ENCODE measurements at places on chromosomes 2 and 18. TPM values are rescaled to one million over a fixed set of nuclear protein-coding genes. Genes with fewer than 3 reads are reported as not detected.

DNA sequence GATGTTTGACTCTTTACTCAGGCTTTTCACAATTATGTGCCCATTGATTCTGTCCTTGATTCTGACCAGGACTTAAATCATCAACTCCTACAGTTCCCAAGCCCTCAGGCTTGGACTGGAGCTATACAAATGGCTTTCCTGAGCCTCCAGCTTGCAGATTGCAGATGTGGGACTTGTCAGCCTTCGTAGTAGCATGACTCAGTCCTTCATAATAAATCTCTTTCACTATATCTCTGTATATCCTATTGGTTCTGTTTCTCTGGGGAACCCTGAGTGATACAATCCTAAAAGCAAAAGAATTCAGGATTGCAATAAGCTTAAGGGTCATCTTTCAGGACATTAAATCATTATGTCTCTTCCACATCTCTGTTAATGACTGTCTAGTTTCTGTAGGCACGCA lies 356.6 kb downstream of the RIT2 start:
- H3K36me3 ChIP-seq = no peaks in the 10 kb centered on the region
- no peak for DNase-seq
- H3K27ac ChIP-seq = no peak overlapping the region
- no peaks in the 10 kb centered on the region for H3K4me1 ChIP-seq
- no peaks in the 10 kb centered on the region for H3K27me3 ChIP-seq
- H3K4me3 ChIP-seq = no peak overlapping the region

- no peaks in the 10 kb centered on the region for H3K4me1 ChIP-seq
- no peak overlapping the region for H3K27ac ChIP-seq
- peak; percentile 47 for DNase-seq
- no peaks in the 10 kb centered on the region for H3K36me3 ChIP-seq
Measured at GRCh38 chr2:204260162-204260877, 285.0 kb upstream of the PARD3B start.

GRCh38 chr2:175432021-175432420 lies 250.5 kb upstream of the ATP5MC3 start:
- H3K36me3 ChIP-seq = peaks cover 2% of the 10 kb centered on the region
- DNase-seq = no peak
- no peaks in the 10 kb centered on the region for H3K4me1 ChIP-seq
- peaks cover 5% of the 10 kb centered on the region for H3K27me3 ChIP-seq
- H3K27ac ChIP-seq = no peak overlapping the region

GRCh38 chr2:222959358-222959757 lies 92.6 kb upstream of the KCNE4 start:
- DNase-seq = no peak
- no peak overlapping the region for H3K4me3 ChIP-seq
- peaks cover 28% of the 10 kb centered on the region for H3K27me3 ChIP-seq
- no peaks in the 10 kb centered on the region for H3K4me1 ChIP-seq
- no peak overlapping the region for H3K27ac ChIP-seq

GRCh38 chr2:187640926-187641510 lies 86.8 kb upstream of the TFPI start:
- no peaks in the 10 kb centered on the region for H3K4me1 ChIP-seq
- no peak for DNase-seq

- no peaks in the 10 kb centered on the region for H3K36me3 ChIP-seq
- no peaks in the 10 kb centered on the region for H3K4me1 ChIP-seq
- DNase-seq = no peak
Measured at GRCh38 chr2:31467426-31467825, 52.9 kb upstream of the XDH start.

DNA sequence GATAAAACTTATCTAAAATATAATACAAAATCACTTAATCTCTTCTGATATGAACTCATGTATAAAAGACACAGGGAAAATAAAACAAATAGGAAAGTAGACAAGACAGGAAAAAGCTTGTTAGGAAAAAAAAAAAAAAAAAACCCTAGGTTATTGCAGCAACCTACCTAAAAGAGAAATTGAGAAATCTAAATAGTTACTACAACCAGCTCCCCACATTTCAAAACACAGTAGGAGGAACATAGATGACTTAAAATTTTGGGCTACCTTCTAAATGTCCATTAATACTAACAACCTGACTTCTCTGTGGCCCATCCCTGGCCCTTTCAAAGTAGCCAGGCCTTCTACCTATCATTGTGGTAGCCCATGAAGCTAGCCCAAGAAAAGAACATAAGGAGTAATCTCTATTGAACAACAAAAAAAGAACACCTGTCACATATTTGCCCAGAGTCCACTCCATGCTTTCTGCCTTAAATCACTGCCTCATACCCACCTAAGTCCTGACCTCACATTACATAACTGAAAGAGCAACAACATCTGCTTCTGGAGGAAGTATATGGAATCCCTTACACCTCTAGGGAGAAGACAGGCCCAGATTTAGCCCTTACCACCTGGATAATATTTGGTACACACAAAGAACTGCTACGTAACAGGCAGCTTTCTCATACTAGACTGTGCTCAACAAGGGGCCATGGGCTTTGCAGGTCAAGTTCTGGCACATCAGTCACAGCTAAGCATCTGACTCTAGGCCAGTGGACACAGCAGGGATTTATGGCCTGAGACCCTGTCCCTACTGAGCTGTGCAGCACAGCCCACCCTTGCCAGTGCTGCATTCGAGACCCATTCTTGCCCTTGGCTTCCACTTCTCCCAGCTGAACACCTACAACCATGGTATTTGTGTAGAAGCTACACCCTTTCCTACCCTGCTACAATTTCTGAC lies 8.5 kb downstream of the SUCLG1 start:
- H3K27ac ChIP-seq = no peak overlapping the region
- H3K27me3 ChIP-seq = no peaks in the 10 kb centered on the region
- H3K36me3 ChIP-seq = peaks cover 20% of the 10 kb centered on the region
- H3K4me1 ChIP-seq = peaks cover 20% of the 10 kb centered on the region
- no peak overlapping the region for H3K4me3 ChIP-seq

DNA sequence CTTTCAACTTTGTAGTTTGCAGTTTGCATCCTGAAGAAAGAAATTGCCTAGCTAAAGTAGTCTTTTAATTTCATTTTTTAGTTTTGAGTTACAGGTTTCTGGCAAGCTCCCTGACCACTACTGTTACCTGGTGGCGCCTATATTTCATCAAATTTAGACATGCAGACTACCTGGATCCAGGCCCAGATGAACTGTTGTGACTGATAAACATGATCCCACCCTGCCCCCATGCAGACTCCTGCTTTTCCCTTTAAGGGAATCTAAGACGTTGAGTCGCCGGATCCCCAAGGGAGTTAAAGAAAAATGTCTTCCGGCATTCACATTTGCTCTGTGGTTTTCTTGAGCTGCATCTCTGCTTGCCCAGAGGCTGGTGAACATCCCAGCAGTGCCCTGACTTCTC lies 22.2 kb downstream of the METAP1D start:
- H3K4me3 ChIP-seq = no peak overlapping the region
- no peaks in the 10 kb centered on the region for H3K4me1 ChIP-seq
- DNase-seq = no peak
- H3K27me3 ChIP-seq = no peaks in the 10 kb centered on the region
- peaks cover 2% of the 10 kb centered on the region for H3K36me3 ChIP-seq
- H3K27ac ChIP-seq = no peak overlapping the region

- H3K4me3 ChIP-seq = peak within 1 kb of the TSS; percentile 87
- no peaks in the 10 kb centered on the region for H3K27me3 ChIP-seq
- H3K4me1 ChIP-seq = peaks cover 39% of the 10 kb centered on the region
Measured at GRCh38 chr2:118013724-118014491, at the start of gene CCDC93. CCDC93 (minus strand) TSS chr2:118014070; CDS start chr2:118013995, 75 bp downstream.

GRCh38 chr2:235640926-235641723 lies 147.3 kb downstream of the AGAP1 start:
- no peak overlapping the region for H3K27ac ChIP-seq
- DNase-seq = no peak
- no peaks in the 10 kb centered on the region for H3K36me3 ChIP-seq
- H3K4me1 ChIP-seq = no peaks in the 10 kb centered on the region
- H3K4me3 ChIP-seq = no peak overlapping the region
- H3K27me3 ChIP-seq = peaks cover 15% of the 10 kb centered on the region

DNA sequence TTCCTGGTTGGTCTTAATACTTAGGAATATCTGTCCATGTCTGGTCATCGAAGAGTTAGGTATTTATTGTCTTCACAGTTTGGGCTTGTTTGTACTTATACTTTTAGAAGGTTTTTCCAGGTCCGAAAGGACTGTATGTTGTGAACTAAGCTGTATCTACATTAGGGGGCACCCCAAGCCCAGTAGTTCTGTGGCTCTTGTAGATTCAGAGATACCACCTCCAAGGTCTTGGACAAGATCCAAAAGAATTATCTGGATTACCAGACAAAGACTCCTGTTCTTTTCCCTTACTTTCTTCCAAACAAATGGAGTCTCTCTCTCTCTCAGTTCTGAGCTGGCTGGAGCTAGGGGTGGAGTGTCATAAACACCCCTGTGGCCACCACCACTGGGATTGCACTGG lies 328.7 kb downstream of the ZNF804A start:
- no peak overlapping the region for H3K27ac ChIP-seq
- no peaks in the 10 kb centered on the region for H3K36me3 ChIP-seq
- no peaks in the 10 kb centered on the region for H3K27me3 ChIP-seq
- DNase-seq = no peak

DNA sequence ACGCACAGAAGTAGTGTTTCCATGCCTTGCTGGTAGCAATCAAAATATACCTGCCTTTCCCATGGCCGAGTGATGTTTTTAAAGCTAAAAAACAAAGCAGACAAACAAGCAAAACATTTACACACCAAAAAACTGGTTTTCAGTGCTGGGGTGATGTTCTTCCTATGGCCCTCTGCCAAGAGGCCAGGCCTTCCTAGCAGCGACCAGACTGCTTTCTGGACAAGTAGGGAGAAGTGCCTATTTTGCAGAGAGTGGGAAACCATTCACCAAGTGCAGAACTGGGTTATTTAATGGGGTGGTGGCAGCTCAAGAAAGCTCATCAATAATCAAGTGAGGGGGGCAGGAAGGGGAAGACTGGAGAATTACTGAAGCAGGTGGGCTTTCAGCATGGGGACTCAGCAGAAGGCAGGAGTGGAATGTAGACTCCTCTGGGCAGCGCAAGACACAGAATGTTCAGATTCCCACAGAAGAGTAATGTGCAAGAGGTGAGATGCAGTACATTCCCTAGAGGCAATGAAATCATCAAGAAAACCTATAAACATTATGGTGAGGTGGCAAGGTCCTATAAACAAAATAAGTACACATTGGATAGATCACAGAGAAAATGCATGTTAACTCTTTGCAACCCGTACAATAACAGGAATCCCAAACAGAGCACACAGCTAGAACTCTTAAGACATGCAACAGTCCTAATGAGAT lies 44.0 kb downstream of the CPO start:
- no peak overlapping the region for H3K27ac ChIP-seq
- no peaks in the 10 kb centered on the region for H3K36me3 ChIP-seq
- H3K4me3 ChIP-seq = no peak overlapping the region
- peaks cover 10% of the 10 kb centered on the region for H3K27me3 ChIP-seq
- no peak for DNase-seq
- H3K4me1 ChIP-seq = no peaks in the 10 kb centered on the region

DNA sequence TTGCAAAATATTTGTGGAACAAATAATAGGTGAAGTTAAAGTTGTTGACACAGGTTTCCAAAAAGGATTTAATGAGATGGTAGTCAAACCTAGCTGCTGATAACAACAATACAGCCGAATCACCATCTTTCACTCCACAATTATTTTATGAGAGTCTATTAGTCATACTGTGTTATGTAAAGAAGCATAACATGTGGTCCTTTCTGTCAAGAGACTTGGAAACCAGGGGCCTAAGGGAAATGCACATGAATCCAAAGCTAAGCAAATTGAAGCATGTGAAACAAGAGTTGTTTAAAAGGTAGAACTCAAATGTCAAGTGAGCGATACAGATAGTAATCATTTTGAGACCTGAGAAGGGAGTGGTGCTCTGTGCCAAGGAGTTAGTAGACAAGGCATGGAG lies 16.0 kb downstream of the CD28 start:
- no peak overlapping the region for H3K27ac ChIP-seq
- H3K27me3 ChIP-seq = no peaks in the 10 kb centered on the region
- peaks cover 42% of the 10 kb centered on the region for H3K36me3 ChIP-seq
- H3K4me3 ChIP-seq = no peak overlapping the region
- no peak for DNase-seq

- peaks cover 9% of the 10 kb centered on the region for H3K4me1 ChIP-seq
- H3K27me3 ChIP-seq = peaks cover 4% of the 10 kb centered on the region
- DNase-seq = no peak
- no peak overlapping the region for H3K27ac ChIP-seq
- no peak overlapping the region for H3K4me3 ChIP-seq
- H3K36me3 ChIP-seq = no peaks in the 10 kb centered on the region
Measured at GRCh38 chr2:178909507-178909906, 102.3 kb upstream of the TTN start.

DNA sequence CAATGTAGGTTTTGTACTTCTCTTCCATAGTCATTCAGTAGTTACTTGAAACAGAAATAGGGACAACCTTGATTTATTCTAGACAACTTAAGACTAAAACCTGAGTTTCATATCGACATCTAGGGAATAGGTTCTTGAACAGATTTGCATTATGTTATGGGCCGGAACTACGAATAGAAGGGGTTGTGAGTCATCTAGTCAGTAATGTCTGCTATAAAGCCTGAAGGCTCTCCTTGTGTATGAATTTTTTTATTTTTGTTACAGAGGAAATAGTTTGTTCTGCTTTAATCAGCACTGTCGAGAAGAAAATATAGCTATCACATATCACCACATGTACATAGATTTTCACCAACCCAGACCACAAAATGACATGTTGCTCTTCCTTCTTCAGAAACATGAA lies 17.3 kb upstream of the TRIM43 start:
- H3K27me3 ChIP-seq = peaks cover 51% of the 10 kb centered on the region
- DNase-seq = no peak
- H3K4me3 ChIP-seq = no peak overlapping the region
- H3K27ac ChIP-seq = no peak overlapping the region
- H3K36me3 ChIP-seq = no peaks in the 10 kb centered on the region
- H3K4me1 ChIP-seq = no peaks in the 10 kb centered on the region

GRCh38 chr18:59242906-59243305 lies 22.9 kb downstream of the GRP start:
- no peak overlapping the region for H3K27ac ChIP-seq
- no peak overlapping the region for H3K4me3 ChIP-seq
- H3K27me3 ChIP-seq = peaks cover 62% of the 10 kb centered on the region
- H3K4me1 ChIP-seq = no peaks in the 10 kb centered on the region
- H3K36me3 ChIP-seq = no peaks in the 10 kb centered on the region

The OSBPL6 gene
- 2.9 TPM for total RNA-seq

The LOXHD1 gene
- 0.26 TPM for total RNA-seq

The TCF7L1 gene
- total RNA-seq = not detected

The EIPR1 gene
- 40.7 TPM for total RNA-seq

The RGPD4 gene
- 0.35 TPM for total RNA-seq

The ASB18 gene
- not detected for total RNA-seq

The KDM3A gene
- 56.7 TPM for total RNA-seq

The SULT1C2 gene
- total RNA-seq = not detected

The MYO5B gene
- 0.02 TPM for total RNA-seq

The AMMECR1L gene
- total RNA-seq = 18.5 TPM

The C2orf66 gene
- 0.16 TPM for total RNA-seq

The RBKS gene
- total RNA-seq = 3.4 TPM

Data from activated CD8-positive, alpha-beta memory T cell treated with anti-CD3 and anti-CD28 coated beads, Interleukin-2, amount 10 ng/mL, durations not matched to agents 7 days and 5 days (primary cell).